Activated gamma-delta T cell treated with Interleukin-2 at 50 U/mL for 16 hours (primary cell): ENCODE measurements at places on chromosomes 12 and 14.

DNA sequence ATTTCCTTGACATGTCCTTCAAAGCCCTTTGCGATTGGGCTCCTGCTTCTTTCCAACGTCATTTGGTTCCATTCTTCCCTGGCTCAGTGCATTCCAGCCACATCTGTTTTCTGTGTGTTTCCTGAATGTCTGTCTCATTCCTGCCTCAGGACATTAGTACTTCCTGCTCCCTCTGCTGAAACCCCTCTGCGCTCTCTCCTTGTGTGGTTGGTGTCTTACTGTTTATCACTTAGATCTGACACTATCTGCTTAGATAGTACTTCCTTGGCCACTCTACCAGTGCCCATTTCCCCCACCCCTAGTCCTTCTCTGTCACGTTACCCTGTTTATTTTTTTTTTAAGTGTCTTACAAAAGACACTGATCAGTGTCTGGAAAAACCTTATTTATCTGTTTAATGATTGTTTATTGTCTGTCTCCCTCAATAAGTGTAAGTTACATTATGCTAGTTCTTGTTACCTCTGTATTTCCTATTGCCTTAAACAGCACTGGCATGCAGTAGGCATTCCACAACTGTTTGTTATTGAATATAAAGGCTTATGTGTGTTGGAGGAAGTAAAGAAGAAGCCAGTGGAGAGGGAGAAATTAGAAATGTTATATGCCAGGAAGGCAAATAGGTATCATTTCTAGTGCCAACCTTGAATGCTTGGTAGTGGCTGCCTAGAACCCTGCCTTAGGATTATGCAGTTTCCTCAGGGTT lies 21.5 kb downstream of the DYRK2 start:
- no peak for DNase-seq

GRCh38 chr12:51118706-51119105 lies 35.3 kb upstream of the CSRNP2 start:
- no peak for DNase-seq

DNA sequence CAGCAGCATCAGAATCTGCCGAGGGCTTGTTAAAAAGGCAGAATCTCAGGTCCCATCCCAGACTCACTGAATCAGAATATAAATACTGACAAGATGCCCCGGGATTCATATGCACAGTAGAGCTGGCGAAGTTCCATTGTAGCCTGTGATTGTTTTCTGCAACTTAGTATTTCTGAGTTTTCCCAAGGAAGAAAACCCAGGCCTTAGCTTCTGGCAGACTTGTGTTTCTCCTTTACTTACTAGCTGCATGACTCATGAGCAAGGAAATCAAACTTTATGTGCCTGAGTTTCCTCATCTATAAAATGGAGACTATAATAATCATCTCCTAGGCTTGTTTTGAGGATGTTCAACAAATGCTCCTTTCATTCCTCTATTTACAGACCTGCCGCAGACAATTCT lies 278.5 kb upstream of the PLEKHG7 start:
- DNase-seq = no peak

- no peak for DNase-seq
Observed at GRCh38 chr12:54459355-54459754, 14.0 kb downstream of the GTSF1 start.

DNA sequence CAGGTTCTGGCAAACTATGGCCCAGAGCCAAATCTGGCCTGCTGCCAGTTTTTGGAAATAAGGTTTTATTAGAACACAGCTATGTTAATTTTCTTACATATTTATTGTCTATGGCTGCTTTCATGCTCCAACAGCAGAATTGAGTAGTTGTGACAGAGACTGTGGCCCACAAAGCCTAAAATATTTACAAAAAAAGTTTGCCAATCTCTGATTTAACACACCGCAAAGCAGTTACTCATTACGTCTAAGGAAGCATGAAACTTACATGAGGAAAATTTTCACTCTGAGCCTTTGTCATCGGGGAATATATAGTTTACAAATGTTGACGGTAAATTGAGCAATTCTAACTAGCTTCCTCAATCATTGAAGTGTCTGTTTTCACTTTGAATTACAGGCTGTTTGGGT lies 96.5 kb downstream of the UNC79 start:
- DNase-seq = no peak

DNA sequence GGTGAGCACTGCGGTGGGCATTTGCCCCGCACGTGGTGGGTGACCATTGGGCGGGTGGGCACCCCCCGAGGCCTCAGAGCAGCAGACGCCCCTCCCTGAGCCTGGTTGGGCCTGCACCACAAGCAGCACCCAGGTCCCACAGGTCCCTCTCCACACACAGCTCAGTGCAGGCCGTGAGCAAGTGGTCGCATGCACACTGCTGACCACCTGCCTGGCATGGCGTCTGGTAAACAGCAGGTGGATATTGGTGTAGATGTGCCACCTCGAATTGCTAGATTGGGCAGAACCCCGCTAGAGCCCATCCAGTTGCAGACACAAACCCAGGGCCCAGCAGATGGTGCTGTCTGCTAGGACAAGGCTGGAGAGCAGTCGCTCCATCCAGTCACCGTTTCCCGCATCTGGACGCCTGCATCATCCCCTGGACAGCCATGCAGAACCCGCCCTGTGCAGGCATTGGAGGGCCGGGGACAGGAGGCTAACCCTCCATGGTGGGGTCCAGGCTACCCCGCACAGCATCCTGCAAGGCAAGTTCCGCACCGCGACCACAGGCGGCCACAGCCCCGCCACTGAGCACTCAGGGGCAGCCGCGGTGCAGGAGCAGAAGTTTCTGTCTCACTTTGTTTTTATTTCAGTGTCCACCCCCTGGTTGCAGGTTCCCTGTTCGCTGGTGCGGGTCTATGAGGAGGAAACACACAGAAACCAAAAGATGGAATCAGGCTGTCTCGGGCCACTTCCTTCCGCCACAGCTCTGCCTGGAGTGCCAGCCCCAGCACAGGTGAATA lies 45.6 kb upstream of the RIMBP2 start:
- DNase-seq = peak; percentile 36

DNA sequence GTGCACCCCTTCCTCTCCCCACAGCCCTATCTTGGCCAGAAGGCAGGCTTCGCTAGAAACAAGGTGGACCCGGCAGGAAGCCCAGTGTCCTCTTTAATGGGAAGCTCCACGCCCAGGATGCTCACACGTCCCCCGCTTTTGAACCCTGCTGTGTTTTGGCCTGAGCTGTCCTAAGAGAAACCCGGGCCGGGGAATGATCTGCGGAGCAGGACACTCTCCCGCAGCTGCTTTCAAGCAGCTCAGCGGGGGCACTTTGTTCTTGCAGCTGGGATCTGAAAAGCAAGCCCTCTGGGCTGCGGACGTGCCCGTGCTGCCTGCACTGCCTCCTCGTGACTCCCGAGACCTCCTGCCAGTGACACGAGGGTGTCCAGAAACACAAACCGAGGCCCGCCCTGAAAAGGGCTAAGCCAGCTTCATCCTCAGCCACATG lies 30.0 kb downstream of the SCARB1 start:
- no peak for DNase-seq
